ENCODE measurements at places on chromosomes 4 and X.

DNA sequence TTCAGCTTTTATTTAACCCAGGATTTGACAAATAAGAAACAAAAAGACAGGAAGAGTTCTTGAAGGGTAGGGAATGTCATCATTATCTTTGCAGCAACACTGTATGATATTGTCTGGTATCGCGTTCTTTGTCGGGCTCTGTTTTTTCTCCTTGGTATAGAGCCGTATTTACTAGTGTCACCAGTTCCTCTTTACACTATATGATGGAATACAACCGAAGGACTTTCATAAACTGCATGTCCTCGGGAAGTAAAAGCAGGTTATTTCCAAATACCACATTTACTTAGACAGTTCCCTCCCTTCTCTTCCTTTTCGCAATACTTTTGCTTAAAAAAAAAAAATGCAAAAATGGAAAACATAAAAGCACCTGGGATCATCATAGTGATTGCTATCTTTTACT, 96.6 kb upstream of the IL13RA1 start:
- no peak for DNase-seq

GRCh38 chrX:86121916-86122315, 26.3 kb upstream of the DACH2 start:
- no peak for DNase-seq

DNA sequence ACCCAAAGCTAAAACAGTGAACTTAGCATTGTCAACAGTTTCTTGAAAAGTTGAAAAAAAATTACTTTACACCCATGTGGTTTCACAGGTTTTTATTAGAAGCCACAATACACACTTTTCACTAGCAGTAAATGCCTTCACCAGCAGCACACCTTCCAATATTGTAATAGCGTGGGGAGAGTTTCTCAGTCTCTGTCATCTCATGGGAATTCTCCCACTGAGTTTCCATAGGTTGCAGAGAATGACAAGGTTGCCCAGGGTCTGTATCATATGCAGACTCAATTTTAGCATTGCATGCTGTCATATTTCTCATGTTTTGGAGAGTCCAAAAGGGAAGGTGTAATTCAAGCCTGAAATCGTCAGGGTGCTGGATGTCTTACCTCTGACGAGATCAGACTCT, 486.1 kb upstream of the TENM3 start:
- DNase-seq: no peak

GRCh38 chr4:16900325-16900724, 1.9 kb upstream of the LDB2 start:
- no peak for DNase-seq

DNA sequence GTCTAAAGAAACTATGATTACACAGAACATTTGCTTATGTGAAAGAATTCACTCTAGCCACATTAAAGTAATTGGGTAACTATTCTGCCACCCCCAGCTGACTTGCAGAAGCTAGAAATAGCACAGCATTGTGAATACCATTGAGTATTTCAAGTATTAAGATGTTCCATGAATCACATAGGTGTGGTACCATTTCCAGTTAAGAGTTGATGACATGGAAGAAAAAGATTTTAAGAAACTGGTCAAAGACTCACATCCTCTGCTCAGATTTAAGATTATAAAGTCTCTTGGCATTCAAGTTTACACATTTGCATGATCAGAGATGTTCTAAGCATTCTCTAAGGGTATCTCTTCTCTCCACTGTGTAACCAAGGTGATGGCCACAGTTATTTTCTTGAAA, 287.5 kb downstream of the CAMK2D start:
- DNase-seq: peak; percentile 86

DNA sequence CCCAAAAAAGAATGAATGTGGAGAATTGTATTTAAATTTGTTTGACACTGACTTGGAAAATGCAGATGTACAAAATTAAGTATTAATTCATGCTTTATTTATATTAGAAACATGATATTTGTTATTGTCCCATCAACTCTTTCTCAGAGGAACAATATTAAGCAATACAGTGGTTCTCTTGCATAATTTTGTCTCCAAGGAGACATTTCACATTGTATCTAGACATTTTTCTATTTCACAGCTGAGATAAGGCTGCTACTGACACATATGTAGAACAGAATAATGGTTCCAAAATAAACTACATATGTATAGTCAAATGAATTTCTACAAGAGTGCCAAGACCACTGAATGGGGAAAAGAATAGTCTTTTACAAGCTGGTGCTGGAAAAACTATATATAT, 427.9 kb upstream of the SPANXN1 start:
- DNase-seq: no peak

DNA sequence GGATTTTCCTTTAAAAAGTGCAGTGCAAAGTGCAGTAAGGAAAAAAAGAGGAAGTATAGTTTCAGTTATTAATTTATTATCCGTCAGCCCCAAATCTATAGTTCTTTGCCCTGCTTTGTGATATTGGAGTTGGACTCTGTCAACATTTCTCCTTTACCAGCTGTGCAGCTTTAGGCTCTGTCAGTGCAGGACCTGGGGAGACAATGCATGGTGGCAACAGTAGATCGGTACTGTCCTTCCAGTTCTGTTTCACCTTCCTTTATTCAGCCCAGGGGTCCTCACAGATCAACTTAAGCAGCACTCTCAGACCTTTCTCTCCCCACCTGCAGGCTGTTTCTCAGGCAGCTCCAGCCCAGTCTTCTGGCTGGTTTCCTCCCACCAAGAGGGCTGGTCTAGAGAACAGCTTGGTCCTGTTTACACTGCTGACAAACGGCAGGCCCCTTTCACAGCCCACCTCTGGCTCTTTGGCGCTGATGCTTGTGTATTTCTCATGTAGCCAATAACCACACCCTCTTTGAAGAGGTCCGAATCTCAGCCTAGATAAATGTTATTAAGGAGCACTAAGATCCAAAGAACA, 71.6 kb downstream of the MCUB start:
- no peak for DNase-seq

- DNase-seq: no peak
These were observed 4.0 kb downstream of the LDB2 start for GRCh38 chr4:16894406-16894805.

DNA sequence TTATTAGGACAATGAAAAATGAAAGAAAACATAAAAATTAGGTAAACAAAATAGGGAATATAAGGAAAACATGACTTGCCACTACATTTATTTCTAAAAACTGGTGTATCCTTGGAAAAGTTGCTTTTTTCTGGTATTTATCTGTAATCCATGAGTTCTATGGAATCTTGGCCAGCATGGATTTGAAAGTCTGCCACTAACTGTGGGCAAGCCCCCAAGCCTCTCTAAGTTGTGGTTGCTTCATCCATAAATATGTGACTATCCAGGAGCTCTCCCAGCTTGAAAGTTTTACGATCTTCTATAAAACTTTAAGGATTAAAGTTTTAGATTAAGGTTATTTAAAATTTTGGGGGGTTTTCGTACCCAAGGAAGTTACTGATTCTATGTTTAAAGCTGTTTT, 21.8 kb downstream of the RPS6KA3 start:
- no peak for DNase-seq

- DNase-seq: no peak
These were observed at the start of gene NAAA for GRCh38 chr4:75940692-75941253. NAAA (minus strand) TSS chr4:75941013; CDS start chr4:75940949, 64 bp downstream.

DNA sequence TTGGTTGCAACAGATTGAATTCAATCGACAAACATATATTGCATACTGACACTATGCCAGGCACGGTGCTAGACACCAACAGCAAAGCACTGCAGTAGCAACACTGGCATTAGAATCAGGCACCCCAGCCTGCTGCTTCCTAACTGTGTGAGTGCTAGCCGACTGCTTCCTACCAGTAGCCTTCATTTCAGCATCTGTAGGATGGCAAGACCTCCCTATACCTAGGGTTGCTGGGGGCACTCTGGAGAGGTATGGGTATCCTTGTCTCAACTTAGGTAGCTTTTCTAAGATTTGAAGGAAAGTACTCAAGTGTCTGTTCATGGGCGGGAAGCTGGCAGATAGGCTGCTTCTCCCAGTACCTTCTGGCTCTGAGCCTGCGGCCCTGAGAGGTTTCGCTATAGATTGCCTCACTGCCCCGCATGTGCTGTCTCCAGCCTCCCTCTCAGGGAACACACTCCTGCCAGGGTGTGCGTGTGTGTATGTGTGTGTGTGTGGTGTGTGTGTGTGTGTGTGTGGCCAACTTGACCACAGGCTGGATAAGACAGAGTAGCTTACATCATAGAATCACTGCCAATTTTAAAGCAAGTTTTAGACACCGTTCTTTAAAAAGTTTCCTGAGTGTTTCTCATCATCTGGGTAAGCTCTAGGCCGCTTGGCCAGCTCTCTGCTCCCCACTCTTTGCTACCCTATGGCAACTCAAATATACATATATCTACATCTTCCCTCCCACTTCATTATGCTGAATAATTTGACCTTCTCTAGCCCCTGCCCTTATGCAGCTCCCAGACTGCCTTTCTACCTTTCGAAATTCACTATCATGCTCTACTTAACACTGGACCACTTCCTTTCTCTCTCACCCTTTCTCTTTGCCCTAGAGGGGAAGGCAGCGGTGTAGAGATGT, 97.0 kb upstream of the PJA1 start:
- no peak for DNase-seq

GRCh38 chr4:107094976-107095375, 58.9 kb upstream of the DKK2 start:
- DNase-seq: no peak

GRCh38 chr4:92060333-92060732, 243.4 kb upstream of the GRID2 start:
- DNase-seq: no peak

- DNase-seq: no peak
These were observed 10.4 kb downstream of the CORIN start for GRCh38 chr4:47827343-47828047.

- no peak for DNase-seq
These were observed 127.7 kb downstream of the ASB9 start for GRCh38 chrX:15142084-15142715.

- no peak for DNase-seq
These were observed 108.4 kb downstream of the ANTXR2 start for GRCh38 chr4:79964400-79965211.

DNA sequence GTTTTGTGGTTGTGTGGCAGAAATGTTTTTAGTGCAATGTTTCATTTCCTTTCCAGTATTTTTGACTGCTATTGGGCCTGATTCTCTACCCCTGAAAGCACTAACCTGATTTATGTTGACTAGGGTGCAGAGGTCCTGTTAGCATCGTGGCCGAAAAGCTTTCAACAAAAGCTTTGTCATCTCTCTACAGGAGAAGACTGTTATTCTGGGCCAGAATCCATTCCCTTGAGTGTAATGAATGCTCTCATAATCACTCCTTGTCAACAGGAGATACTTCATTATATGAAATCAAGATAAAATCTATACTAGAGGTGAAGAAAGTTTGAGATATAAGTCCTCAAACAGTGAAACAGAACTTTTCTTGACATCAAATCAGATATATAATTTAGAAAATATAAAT, 195.5 kb downstream of the ZNF330 start:
- DNase-seq: peak; percentile 55

- DNase-seq: no peak
These were observed 56.4 kb downstream of the STARD8 start for GRCh38 chrX:68703846-68704245.

DNA sequence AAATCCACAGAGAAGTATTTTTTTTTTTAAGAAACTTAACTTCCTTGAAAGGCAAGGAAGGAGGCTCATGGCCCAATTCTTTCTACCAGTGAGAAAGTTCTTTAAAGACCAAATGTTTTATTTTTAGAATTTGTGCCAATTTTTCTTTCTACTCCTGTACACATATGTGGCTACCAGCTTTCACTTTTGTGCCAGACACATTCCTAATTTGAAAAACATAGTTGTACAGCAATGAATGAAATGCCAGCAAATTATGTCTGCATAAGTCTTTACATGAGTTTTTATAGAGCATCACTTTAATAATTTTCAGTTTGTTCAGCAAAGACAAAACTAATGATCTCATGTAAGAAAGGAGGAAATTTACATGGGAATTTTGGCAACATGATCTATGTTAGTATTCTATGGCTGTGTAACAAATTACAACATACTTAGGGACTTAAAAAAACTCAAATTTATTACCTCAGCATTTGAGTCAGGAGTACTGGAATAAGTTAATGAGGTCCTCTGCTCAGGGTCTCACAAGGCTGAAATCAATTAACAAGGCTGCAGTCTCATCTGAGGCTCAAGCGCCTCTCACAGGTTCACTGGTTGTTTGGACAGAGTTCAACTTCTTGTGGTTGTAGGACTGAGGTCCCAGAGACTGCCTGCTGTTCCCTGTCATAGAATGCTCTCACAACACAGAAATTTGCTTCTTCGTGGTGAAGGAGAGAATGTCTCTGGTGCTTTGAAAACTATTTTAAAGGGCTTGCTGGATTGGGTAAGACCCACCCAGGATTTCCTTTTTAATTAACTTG, 678.2 kb upstream of the FAM241A start:
- DNase-seq: no peak

DNA sequence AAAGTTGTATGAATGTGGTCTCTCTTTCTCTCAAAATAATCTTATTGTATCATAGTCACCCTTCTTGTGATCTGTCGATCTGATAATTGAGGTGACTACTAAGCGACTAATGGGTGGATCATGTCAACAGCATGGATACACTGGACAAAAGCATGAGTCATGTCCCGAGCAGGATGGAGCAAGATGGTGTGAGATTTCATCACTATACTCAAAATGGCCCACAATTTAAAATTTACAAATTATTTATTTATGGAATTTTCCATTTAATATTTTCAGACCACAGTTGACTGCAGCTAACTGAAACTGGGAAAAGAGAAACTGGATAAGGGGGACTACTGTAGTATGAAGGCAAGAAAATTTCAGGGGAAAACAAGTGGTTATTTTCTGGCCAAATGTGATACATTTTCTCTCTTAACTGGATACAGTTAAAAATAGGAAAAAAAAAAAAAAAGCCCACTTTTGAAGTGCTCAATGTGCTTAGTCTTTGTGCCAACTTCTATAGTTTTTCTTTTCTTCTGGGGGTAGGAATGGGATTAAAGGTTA, 25.3 kb downstream of the FAM241A start:
- peak; percentile 61 for DNase-seq

DNA sequence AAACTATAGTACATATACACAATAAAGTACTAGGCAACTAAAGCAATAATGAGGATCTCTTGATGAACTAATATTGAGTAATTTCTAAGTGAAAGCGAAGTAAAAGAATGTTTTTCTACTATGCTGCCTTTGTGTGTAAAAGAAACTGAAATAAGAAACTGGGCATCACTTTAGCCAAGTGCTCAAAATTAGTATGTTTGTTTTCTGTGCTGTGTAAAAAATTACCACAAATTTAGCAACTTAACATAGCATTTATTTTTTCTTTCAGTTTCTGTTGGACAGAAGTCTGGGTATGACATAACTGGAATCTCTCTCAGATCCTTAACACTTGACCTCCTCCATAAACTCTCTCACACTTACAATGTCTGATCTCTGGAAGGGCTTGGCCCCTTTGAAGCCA, 687.1 kb upstream of the MAGEB2 start:
- DNase-seq: no peak

DNA sequence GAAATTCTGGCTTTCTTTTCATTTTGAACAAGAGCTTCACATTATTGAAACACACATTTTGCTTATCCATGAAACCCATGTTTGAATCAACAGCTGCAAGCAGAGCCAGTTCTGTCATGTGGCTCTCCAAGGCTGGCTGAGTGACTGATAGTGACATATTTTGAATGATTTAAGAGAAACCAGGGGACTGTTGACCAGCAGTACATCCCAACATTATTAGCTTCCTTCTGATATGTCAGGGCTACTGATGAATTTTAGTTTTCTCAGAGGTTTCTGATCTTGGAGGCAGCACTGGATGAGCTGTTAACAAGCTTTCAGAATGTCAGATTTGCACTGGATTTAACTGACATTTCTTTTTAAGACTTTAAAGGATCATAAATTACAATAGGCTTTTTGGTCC, 74.6 kb upstream of the GRXCR1 start:
- no peak for DNase-seq

- peak; percentile 61 for DNase-seq
These were observed 26.0 kb upstream of the BMP2K start for GRCh38 chr4:78749972-78750727.
